SHP77 (cell line): ENCODE measurements at places on chromosomes 16 and 17.

DNA sequence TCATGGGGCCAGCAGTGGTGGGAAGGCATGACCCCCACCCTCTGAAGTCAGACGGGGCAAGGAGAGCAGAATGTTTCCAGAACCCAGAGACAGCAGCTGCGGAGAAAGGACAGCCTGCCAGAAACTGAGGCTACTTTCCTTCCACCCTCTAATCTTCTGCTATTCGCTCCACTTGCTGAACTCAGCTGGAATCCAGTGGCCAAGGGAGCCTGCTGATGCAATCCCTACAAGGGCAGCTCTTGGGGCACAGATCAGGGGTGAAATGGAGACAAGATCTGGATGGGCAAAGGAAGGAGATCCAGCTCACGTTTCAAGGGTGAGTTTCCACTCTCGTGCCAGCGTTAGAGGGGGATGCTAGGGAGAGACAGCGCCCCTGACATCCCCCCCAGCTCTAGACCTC lies 479.1 kb downstream of the SLC39A11 start:
- DNase-seq = no peak

GRCh38 chr17:8698162-8698971 lies 46.3 kb downstream of the CCDC42 start:
- no peak for DNase-seq

GRCh38 chr17:46774108-46774737 lies 44.3 kb downstream of the WNT3 start:
- no peak for DNase-seq

GRCh38 chr16:19595043-19595767 lies 39.7 kb downstream of the VPS35L start:
- DNase-seq = no peak

DNA sequence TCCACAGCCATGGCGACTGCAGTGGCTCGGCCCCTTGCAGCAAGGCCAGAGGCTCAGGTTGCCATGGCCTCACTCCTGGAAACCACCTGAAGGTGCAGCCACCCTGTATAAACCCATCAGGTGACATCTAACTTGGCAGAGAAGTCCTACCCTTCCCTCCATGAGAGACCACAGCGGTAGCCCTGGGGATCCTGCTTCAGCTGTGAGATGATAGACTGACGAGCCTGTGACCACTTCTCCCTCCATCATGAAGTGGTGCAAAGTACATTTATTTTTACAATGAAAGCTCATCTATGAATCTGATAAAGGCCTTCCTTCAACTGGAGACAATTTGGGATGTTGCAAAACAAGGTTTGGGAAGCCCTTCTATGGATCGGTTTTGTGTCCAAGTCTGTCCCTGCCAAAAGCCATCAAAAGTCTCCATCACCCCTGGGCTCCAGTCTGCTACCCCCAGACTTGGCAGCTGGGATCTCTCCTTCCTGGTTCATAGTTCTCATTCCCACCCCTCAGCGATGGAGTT lies 1.8 kb downstream of the ZACN start:
- no peak for DNase-seq

DNA sequence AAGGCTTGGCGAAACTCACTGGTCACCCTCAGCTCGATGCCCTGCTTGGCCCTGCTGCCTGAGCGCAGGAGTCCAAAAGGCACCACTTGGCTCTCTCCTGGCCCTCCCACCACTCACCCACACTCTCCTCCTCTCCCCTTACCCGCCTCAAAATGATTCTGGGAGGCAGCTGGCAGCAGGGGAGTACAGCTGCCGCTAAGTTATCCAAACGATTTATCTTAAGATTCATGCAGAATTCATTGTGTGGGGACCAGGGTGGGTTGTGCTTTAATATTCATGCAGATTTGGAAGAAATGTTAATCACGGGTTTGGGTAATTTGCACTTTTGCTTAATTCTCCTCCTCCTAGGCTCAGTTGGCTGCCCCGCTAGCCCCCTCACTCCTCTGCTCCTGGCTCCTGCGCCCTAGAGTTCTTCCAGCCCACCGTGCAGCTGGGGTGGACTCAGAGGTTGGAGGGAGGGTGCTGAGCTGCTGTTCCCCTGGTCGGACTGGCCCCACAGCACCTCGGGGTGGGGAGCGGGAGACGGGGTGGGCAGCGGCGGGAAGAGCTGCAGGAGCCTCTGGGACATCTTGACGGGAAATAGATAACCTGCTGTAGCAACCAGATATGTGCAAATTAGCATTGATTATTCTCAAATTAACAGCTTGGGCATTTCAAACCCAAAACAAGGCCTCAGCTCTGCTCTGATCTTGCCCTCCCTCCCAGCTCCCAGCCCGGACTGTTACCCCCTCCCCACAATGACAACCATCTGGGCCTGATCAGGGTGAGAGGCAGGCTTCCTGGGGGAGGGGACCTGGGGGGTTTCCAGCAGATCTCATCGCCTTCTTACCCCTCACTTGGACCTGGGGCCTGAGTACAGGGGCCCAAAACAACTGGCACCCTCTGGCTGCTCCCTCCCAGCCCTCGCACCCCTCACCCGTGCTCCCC lies 122.6 kb upstream of the RPL38 start:
- no peak for DNase-seq

GRCh38 chr16:67919622-67920221 lies 11.9 kb downstream of the CTRL start:
- no peak for DNase-seq

GRCh38 chr16:72042157-72042660 lies 12.1 kb upstream of the HP start:
- DNase-seq = peak; percentile 25

DNA sequence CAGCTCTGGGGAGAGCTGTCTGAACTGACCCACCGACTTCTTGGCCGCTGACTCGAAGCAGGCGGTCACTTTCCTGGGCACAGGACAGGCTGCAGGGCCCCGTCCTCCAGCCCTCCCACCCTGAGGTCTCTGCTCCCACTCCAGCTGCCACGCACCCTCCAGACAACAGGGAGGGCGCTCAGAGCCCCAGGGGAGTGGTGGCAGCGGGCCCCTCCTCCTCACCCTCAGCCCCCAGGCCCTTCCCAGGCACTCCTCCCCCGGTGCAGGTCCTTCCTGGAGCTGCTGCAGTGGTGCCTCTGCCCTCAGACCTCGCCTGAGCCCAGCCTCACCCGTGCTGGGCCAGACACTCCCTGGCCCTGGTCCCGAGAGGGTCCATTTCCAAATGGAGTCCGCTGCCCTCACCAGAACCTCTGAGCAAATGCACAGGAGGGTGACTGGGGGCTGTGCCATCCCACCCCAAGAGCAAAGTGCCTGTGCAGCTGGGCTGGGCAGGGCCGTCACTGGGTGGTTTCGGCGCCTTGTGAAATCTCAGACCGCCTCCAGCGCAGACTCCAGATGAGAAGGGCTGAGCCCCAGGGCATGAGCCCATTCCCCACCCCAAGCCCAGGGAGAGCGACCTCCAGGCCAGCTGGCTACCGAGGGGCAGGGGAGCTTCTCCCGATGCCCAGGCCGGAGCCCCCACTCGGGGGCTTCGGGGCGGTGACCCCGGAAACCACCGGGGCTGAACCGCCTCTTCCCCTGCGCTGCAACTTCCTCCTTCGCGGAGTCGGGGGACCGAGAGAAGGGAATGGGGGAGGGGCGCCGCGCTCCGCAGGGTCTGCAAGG lies 717 bp downstream of the CYBA start:
- peak; percentile 52 for DNase-seq

DNA sequence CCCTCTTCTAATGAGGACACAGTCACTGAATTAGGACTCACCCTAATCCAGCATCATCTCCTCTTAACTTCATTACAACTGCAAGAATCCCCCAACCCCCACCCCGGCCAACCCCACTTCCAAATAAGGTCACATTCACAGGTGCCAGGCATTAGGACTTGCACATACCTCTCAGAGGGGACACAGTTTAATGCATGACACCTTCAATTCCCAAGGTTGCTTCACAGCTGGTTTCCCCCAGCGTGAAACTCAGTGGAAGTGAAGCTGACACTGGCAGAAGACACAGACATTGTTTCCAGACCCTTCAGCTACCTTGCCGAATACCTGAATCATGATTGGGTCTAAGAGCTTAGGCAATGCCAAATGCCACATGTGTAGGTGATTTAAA lies 217.0 kb upstream of the DYNLRB2 start:
- no peak for DNase-seq
